ENCODE measurements at places on chromosomes 11 and 22.

- no peak for DNase-seq
These were observed 2.1 kb downstream of the FNBP4 start for GRCh38 chr11:47765086-47765485.

DNA sequence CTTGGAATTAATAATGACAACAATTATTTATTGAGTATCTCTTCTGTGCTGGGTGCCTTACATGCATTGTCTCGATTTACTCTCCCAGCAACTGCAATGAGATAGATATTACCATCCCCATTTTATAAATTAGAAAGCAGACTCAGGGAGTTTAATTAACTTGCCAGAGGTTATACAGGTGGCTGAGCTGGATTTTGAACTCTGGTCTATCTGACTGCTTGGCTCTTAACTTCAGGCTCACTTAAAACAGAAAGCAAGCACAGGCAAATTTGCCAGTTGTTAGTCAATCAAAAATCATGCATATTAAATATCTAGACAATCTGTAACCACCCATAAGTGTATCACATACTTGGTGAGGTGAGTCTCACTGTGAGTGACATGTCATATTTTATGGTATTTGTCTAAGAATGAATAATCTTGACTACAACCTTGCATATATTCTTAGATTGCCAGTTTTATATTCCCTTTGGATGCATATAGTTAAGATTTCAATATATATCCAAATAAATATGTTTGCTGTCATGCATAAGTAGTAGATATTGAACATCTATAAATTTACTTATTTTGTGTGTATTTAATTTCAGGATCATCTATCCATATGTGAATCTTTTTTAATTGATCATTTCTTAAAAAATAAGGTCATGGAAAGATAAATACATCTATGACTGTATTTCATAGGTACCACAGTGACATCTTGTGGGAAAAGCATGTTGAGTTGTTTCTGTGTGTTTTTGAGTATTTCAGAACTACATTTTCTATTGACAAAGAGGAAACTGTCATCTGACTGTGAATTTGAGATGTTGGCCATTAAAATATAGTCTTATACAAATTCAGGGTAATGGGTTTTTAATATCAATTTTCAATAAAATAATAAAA lies 112.0 kb upstream of the ARHGAP42 start:
- no peak for DNase-seq

DNA sequence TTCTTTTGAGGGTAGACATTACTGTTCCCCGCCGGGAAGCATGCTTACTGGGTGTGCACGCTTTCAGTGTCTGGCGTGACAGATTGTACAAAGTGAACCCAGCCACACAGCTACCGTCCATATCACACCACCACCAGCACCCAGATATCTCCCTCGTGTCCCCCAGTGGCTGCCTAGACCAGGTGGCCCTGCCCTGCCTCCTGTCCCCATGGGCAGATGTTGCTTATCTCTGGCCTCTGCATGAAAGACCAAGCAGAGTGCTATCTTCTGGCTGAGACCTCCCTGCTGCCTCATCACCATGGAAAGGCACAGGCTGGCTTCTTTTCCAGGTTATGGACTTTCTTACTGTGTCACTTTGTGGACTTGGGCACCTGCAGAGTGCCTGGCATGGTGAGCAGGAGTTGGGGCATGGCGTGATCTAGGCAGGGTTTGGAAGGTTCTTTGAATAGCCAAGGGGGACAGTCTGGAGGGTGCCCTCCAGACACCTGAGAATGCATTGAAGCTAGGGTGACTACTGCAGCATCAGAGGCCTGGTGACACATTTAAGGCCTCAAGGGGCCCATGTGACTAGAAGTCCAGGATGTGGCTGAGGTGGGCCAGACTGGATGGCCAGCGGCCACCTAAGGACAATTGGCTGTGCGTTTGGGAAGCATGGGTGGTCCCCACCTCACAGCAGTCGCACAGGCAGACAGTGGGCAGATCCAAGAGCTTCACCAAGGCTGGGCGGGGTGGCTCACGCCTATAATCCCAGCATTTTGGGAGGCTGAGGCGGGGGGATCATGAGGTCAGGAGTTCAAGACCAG lies 4.7 kb downstream of the TANGO2 start:
- DNase-seq = no peak

DNA sequence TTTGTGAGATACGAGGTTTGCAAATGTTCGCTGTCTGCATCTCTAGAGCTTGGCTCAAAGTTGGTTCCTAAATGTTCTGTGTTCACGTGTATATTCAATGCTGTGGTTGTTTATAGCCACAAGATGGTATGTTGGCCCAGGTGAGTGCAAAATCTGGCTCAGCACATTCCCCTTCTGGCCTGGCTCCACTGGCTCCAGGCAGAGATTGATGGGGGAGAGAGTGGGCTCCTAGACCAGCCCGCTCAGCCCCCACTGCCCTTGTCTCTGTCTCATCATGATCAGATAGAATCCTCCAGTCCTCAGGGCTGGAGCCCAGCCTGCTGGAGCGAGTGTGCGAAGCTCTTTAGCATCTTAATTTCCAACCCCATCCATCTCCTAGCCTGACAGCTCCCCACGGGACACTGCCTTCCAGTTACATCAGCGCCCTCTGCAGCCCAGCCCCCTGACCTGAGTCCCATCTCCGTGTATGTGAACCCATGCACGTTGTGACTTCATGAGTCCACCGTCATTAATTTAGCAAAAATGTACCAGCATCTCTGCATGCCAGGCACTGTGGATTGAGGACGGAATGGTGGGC lies 2.0 kb downstream of the P2RX3 start:
- no peak for DNase-seq

DNA sequence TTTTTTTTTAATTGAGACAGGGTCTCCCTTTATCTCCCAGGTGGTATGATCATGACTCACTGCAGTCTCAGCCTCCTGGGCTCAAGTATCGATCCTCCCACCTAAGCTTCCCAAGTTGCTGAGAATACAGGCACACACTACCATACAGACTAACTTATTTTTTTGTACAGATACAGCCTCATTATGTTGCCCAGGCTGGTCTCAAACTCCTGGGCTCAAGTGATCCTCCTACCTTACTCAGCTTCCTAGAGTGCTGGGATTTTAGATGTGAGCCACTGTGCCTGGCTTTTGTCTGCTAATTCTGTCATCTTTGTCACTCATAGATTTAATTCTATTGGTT lies 43.5 kb downstream of the CBL start:
- no peak for DNase-seq

Measured in D721Med (cell line).